GM20000 (cell line): ENCODE measurements at places on chromosomes 7 and 10.

GRCh38 chr10:112565434-112566053 is 118.5 kb downstream of the VTI1A start:
- peak; percentile 27 for DNase-seq

DNA sequence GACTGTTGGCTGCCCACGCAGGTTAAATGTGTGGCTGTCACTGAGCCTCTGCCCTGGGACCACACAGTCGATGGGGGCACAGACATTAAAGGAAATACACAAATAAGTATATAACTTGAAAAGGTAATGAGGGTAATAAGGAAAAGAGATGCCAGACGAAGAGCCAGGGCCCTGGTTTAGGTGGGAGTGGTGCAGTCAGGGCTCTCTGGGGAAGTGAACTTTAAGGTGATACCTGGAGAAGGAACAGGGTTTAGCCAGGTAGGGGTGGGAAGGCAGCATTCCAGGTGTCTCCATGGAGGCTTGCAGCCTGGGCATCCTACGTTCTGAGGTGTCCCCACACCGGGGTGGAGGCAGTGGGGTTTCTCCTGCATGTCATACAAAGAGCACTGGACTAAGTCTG is 50.4 kb downstream of the UNC5B start:
- DNase-seq = no peak

- no peak for DNase-seq
Measured at GRCh38 chr10:77911535-77912123, 14.9 kb downstream of the DLG5 start.

DNA sequence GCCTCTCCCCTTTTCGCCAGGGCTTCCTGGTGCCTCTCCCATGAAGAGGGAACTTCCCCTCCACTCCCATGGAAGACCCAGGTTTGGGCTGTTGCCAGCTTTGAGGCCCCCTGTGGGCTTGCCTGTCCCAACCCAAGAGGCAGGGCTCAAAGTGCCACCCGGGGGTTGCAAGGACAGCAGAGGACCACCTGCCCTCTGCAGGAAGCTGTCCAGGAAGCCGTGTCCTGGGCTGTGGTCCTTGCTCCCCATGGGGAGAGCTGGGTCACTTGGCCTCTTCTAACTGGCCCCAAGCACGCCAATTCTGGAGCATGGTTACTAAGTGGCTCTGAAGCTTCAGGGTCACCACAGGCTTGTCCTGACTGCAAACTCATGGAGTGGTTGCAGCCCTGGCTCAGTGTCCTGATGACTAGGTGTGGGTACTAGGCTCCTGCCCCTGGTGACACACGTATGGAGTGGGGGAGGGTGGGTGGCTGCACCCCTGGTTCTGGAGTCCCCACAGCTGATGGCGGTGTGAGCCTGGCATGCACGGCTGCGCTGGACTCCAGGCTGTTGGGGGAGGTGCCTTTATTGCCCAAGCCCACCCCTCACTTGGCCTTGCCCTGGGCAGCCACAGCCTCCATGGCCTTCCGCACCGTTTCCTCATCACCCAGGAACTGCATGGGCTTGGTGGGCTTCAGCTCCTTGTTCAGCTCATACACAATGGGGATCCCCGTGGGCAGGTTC is 3.0 kb downstream of the PGAM2 start:
- no peak for DNase-seq

DNA sequence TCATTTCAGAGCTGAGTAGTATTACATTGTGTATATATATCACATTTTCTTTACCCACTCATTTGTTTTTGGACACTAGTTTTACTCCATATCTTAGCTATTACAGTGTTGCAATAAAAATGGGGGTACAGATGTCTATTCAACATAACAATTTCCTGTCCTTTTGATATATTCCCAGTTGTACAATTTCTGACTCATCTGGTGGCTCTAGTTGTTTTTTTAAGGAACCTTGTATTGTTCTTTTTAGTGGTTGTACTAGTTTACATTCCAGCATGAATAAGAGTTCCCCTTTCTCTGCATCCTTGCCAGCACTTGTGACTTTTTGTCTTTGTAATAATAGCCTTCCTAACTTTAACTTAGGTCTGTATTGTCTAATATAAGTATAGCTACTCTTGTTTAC is 739.9 kb downstream of the XPNPEP1 start:
- no peak for DNase-seq
